NCI-H1436 treated with DMSO at 0.1 percent for 48 hours (cell line): ENCODE measurements at places on chromosomes 2 and 18.

DNA sequence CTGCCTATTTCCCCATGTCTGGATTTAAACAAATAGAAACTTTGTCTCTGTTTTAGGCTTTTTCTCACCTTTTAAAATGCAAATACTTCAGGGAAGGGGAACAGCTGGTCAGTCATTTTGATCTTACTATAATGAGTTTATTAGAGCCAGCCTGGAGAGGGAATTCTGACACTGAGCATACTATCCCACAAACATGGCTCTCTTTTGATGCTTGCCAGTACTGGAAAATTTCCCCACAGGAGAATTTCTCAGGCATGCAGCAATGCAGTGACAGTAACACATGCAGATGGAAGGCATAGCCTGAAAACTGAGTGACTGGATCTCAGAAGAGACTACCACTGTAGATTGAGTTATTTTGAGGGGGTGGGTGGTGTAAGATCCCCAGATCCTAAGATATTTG lies 974.3 kb upstream of the CELF4 start:
- DNase-seq, result no peak

DNA sequence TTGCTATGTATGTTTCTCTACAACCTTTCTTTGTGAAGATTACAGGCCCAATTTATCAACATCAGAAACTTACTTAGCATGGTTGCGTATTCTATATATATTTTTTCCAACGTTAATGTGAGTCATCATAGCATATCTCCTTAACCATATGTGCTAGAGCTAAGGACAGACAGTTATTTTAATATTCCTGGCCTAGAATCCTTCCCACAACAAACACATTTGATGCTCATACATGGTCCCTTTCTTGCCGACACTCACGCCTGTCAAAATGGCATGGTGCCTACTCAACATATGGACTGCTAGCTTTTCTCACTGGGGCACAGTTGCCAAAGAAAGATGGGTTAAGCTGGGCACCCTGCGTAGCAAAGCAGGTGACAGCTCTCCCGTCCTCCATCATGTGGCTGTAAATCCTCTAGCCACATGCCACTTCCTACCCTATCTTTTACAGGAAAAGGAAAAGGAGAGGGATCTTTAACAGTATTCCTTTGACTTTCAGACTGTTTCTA lies 75.2 kb upstream of the GALNT5 start:
- DNase-seq, result no peak

- no peak for DNase-seq
Observed at GRCh38 chr2:144516411-144516980, 3.4 kb downstream of the ZEB2 start.

- DNase-seq, result no peak
Observed at GRCh38 chr2:214774108-214774507, 35.4 kb downstream of the BARD1 start.

GRCh38 chr2:21038403-21039073 lies 5.3 kb downstream of the APOB start:
- DNase-seq, result no peak

GRCh38 chr18:48723837-48724236 lies 185.0 kb downstream of the CTIF start:
- DNase-seq, result no peak

DNA sequence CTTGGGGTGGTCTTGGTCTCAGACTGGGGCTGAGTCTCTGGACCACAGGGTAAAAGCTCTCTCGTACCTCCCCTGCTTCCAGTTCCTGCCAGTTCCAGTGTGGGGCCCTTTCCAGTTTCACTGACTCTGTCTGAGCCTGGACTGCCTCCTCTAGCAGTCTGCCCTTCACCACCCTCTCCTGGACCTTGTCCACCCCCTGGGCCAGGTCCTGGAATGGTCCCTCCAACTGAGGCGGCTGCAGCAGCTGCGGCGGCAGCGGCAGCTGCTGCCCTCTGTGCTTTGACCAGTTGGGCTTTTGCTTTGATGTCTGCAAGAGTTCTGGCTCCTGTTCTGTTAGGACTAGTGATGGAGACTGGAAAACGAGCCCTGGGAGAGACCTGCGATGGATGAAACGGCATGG lies 70.7 kb upstream of the DTNB start:
- DNase-seq, result no peak

- DNase-seq, result no peak
Observed at GRCh38 chr2:156399950-156400705, 36.1 kb upstream of the GPD2 start.

- DNase-seq, result no peak
Observed at GRCh38 chr2:108449410-108450130, 564 bp downstream of the GCC2 start.
